ENCODE measurements at places on chromosomes 2 and 18.

DNA sequence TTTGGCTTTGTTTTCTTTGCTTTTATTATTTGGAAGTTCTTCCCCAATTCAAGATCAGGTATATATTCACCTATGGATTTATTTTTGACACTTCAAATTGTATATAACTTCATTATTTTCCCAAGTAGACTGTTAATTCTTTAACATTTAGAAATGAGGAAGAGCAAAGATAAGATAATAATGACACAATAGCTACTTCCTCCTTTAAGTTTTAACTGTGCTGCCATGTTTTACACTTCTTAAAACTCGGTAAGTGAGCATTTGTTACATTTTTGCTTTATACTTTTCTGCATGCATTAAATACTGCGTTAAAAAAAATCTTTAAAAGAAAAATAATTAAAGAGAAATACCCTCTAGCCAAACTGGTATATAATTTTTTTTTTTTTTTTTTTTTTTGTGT lies 32.5 kb downstream of the SLC66A3 start:
- DNase-seq = no peak

DNA sequence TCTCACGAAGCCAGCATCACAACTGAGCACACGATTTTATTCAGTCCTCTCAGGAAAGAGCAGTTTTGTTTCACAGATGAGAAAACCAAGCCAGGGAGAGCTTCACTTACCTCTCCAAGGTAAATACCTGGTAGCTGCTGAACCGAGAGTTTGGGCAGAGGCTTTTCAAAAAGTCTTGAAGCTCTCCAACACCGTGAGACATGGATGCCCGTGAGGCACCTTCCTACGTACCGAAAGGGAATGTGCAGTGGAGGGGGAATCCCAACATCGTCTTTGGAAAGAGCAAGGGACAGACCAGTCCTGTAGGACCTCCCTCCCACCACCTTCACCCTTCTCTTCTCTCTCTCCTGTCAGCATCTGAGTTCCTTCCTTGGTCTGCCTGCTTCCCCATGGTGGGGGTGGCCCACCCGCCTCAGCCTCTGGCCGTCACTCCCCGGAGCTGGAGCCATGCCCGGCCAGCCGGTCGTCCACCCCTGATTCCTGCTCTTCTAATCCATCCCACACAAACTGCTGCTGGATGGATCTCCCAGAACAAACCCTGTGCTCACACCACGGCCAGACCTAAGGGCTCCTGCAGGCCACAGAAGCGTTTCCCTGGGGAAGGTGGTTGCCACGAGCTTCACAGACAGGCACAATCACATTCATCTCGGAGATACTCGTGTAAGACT lies 97.3 kb upstream of the SNTG2 start:
- no peak for DNase-seq

DNA sequence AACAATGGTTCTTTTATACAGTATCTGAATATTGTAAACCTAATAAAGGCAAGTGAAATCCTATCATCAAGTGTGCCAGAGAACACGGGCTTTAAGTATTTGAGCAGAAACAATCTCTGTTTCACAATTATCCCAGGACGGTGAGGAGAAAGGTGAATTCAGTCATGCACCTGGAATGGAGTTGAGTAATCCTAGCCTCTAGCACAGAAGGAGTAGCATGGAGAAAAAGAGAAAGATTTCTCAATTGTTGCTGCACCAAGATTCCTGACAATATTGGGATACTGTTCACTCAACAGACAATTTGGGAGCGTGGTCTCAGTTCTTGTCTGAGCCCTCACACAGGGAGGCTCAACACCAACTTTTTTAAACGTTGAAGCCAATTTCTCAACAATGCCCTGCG lies 510.6 kb downstream of the SOX11 start:
- DNase-seq = no peak

DNA sequence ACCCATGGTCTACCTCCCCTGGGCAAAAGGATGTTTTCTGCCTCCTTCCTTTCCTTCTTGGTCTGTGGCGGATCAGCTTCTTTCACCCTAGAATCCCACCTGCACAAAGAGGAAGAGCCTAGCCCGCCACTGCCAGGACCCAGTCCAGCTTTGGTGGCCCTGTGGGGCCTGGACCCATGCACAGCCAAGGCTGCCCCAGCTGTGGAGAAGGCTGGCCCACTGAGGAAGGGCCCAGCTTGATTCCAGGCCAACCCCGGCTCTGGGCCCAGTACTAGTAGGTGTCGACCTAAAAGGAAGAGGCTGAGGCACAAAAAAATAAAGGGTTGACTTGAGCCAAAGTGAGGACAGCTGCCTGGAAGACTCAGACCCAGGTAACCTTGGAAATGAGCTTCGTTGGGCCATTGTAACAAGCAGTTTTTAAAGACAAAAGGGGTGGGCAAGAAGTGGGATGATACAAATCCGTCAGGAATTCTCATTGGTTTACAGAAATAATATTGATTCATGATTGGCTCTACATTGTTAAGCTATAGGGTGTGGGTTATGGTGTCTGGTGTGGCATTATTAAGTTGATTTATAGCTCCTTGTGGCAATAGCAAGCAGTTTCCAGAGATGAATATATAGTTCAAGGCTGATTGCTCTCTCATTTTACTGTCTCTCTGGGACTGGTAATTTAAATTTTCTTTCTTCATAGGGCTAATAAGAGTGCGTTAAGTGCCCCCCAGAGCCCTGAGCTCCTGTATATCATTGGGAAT lies 29.8 kb upstream of the MAL start:
- no peak for DNase-seq

DNA sequence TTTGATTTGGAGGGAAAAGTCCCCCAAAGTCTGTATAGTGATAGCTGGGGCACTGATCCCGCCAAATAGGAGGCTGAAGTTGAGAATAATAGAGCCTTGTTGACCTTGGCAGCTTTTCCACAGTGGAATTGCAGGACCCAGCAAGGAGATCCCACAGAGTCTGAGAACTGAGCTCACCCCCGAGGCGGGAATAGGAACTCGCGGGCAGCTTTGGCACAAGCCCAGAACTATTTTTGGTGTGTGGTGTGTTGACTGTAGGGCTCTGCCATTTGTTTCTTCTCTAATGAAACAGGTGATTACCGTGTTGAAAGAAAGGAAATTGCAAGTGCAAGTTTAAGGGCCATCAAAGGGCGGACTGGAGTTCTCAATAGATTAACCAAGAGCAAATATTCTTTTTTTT lies 34.0 kb downstream of the SH3RF3 start:
- DNase-seq = no peak

DNA sequence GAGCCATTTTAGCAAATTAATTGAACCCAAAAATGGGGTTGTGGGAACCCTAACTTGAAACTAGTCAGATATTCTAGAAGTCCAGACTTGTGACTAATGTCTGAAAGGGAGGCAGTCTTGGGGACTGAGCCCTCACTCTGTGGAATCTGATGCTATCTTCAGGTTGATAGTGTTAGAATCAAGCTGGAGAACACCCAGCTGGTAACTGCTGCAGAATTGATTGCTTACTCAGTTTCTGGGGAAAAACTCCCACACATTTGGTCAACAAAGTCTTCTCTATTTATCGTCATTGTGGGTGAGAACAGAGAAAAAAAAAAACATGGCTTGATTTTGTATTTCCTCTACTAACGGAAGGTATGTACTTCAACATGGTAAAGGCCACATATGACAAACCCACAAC lies 1925.8 kb upstream of the CELF4 start:
- DNase-seq = no peak

DNA sequence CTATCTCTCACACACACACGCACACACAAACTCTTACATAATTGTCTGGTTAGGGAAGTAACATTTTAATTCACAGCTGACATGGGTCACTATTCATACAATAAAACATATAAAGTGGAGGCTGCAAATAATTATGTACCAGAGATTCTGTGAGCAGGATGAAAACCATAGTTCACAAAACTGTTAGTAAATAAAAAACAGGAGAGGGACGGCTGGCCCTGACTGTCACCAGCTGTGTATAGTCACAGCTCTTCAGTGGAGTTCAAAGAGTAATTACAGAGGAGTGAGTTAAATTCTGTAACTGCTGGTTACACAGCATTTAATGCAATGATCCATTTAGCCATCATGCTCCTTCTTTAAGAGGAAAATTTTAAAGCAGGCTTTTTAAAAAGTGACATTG lies 76.9 kb downstream of the NRXN1 start:
- no peak for DNase-seq

DNA sequence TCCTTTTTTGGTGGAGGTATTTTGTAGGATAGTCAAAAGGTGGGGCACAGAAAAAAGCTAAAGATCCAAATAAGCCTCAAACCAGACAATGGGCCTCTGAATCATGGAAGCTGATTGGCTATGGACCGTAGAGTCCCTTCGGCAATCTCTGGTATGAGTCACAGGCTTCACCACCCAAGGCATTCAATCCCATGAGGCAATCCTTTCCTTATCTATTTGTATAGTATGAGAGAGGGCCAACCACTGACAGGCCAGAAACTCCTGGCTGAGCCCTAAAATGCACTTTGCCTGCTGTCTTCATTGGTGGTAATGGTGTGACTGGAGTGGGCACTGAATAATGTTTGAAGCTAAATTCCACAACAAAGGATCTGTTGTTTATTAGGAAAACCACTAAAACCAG lies 38.7 kb upstream of the MEX3C start:
- no peak for DNase-seq

DNA sequence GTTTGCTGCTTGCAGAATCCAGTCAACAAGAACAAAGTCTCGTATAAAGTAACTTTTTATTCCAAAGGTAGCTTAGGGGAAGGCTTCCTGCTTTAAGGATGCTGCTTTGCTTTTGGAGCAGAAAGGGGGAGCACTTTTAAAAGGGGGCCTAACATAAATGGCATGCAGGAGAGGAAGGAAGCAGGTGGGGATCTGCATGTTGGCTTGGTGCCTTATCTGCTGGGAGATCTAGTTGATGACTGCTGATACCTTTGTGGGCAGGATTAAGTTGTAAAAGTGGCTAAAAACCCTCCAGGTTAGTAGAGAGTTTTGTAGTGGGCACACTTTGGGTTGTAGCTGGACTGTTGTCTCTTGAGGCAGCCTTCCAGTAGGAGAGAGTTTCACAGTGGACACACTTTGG lies 22.5 kb downstream of the UBR3 start:
- no peak for DNase-seq

DNA sequence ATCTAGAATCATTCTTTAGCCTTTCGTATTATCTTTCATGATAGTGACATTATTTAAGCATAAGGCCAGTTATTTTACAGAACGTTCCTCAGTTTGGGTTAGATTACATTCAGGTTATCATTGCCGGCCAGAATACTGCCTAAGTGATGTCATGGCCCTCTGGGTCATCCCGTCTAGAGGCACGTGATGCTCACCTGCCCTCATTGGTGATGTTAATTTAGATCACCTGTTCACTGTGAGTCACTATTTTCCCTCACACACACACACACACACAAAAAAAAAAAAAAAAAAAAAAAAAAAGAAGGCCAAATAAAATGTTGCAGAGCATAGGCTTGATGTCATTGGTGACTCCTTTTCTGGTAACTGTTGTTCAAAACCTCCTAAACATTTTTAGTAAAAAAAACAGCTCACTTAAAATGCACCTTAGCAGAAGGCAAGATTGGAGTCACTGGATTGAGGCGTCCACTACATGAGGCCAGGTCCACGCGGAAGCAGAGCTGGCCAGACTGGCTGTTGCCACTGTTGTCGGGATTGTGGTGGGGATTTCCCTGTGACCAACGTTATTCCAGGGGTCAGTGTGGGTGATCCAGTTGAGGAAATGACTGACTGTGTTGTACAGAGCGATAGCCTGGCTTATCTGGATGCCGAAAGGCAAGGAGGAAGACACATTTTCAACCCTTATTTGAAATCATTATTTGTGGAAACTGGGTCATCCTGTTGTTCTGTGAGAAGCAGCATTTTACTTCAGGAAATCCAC lies 52.1 kb upstream of the CNGA3 start:
- DNase-seq = no peak

- DNase-seq = no peak
Measured at GRCh38 chr2:95376311-95377215, 25.9 kb upstream of the FAHD2A start.

DNA sequence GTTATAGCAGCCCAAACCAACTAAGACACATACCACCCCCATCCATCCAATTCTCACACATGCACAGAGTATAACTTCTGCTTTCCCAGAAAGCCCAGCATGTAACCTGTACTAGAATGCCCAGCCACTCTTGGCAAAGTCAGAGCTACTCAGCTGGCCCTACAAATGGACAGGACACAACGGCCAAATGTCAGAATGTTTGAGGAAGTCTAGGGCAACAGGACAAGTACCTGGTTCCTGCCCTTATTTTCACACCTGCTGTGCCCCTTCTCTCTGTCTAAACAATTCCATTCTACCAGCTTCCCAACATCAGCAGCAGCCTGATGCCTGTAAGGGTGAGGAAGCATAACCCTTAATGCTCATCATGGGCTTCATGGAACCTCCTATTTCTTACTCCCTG lies 15.1 kb upstream of the BZW1 start:
- no peak for DNase-seq

DNA sequence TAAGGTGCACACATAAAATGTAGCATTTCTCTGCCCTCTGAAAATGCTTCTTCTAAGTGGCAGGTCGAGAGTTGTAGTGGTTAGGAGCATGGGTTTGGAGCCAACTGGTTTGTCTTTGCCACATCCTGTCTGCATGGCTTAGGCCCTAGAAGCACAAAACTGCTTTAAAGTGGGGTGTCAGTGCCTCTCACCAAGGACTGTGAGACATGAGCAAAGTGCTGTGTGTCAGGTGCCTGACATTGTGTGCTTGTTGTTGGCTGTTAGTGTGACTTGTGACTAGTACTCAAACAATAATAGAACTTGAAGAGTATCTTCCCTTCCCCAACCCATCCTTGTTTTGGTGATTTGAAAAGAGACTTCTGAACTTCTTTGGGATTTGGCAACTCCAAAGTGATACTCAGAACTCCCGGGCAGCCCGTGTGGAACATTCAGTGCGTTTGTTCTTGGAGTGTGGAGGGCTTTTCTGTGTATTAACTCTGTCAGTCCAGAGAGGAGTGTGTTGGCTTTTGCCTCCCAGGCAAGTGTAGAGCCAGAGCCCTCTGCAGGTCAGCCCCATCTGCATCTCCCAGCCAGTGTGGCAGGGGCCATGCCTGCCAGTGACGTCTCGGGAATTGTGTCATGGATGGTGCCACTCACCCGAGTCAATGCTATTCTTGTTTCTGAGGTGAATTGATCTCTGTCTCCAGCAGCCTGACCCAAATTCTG lies 5.0 kb downstream of the MGAT5 start:
- no peak for DNase-seq

DNA sequence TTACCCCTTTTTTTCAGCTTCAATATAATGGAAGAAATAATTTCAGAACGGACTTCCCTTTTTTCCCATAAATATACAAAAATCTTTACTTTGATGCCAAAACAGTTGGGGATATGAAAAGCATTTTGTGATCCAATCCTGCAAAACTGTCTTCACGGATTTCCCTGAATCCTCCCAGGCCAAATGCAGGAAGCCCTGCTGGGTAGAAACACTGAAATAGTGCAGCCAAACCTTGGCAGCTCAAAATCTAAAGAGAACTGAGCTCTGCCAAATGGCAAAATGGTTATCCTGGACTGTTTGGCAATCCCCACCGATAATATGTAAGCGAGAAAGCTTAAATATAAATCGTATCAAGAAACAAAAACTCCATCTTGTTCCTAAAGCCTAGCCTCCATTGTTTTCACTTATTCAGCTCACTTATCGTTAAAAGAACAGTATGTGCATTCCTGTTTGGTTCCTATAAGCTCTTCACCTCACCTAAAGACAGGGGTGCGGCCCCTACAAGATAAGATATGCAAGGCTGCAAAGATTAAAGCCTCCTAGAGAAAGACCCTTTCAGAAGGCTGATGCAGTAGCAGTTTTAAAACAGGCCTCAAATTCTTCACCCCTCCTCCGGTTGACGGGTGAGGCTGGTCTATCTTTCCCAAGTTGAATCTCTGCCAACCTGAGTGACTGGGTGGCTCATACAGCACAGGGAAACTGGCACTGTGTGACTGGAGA lies 48.6 kb downstream of the LAMA1 start:
- no peak for DNase-seq

Data from DMS 273 treated with DMSO at 0.1 percent for 48 hours (cell line).